Activated T-helper 1 cell treated with Interleukin-2 at 50 U/mL for 16 hours (primary cell): ENCODE measurements at places on chromosomes 13 and 19.

GRCh38 chr13:98507282-98507797 is 69.6 kb downstream of the STK24 start:
- no peak for DNase-seq

DNA sequence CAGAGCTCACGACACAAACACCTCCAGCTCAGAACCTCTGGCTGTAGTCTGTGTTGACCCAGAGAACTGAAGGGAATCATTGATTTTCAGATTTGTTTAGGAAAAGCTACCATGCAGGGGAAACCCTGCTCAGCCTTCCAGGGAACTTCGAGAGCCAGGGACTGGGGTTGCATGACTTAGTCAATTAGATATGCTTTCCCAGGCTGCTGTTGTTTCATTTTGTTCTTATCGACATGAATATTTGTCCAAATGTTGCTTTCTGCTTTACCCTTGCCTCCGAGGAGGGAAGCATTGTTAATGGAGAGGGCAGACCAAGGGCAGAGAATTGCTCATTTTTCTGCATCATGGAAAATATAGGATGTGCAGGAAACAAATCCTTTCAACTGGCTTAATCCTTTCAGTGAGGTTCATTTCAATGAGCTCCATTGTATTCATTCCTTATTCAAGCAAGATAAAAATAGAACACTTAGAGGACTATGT is 82.5 kb downstream of the KLF5 start:
- DNase-seq, result no peak

- DNase-seq, result no peak
Measured at GRCh38 chr19:17101686-17102628, 26.4 kb downstream of the MYO9B start.

GRCh38 chr19:46617601-46618000 is 7.3 kb downstream of the PTGIR start:
- DNase-seq, result no peak

GRCh38 chr19:18044825-18045304 is 36.9 kb downstream of the ARRDC2 start:
- peak; percentile 70 for DNase-seq

DNA sequence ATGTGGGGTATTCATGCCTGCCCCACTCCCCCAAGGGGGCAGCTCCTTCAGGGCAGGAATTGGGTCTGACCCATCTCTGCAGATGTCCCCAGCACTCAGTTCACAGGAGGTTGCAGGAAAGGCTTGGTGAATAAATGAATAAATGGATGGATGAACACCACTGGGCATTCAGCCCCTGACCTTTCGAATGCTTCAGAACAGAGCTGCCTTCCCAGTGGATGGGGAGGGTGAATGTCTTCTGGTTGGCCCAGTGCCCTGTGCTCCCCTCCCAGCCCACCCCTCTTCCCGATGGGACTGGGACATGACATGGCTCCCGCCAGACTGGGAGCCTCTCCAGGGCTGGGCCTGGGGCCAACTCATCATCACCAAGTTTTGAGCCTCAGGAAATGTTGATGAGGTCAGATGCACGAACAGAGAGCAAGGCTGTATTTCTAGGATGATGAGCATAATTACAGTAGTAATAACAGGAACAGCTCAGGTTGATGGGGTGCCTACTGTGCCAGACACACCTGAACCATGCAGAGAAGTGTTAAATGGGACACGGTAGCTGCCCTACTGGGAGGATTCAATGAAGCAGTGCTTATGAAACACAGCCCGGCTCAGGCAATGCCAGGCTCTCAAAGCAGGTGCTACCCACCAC is 25.7 kb downstream of the VRK3 start:
- no peak for DNase-seq

DNA sequence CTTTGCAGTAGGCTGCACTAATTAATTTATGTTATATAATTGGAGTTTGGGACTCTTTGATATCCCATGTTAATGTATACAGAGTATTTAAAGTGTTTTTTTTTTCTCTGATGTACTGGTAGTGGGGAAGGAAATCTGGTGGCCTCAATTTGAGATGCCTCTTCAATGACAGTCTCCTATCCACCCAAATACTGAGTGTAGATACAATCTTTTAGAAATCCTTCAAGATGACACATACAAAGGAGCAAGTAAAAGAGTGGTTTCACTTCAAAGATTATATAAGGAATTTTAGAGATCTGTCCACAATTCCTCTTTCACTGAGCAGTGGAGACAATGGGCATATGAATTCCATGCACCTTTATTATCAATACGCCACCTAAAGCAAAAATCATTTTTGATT is 15.1 kb downstream of the NALCN start:
- DNase-seq, result no peak

- DNase-seq, result no peak
Measured at GRCh38 chr19:49953416-49953815, 7.6 kb downstream of the SIGLEC11 start.

DNA sequence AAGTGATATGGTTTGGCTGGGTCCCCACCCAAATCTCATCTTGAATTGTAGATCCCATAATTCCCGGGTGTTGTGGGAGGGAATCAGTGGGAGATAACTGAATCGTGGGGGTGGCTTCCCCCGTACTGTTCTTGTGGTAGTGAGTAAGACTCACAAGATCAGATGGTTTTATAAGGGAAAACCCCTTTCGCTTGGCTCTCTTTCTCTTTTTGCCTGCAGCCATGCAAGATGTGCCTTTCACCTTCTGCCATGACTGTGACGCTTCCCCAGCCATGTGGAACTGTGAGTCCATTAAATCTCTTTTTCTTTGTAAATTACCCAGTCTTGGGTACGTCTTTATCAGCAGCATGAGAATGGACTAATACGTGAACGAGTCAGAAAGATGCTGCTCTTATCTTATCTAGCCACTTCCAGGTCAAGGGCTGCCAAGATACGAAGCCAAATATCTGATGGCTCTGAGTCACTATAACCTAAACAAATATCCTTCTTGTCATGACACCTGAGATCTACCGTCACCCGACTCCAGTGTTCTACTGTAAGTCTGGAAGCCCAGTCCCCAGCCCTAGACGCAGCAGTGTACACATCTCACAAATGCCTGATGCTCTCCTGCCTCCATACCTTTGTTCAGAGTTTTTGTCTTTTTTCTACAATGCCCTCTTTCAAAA is 45.9 kb downstream of the SLC15A1 start:
- no peak for DNase-seq
